ENCODE measurements at places on chromosomes 5 and 9.

- no peaks in the 10 kb centered on the region for H3K36me3 ChIP-seq
- no peak for DNase-seq
- H3K4me1 ChIP-seq, result no peaks in the 10 kb centered on the region
- H3K4me3 ChIP-seq, result no peak overlapping the region
- no peaks in the 10 kb centered on the region for H3K27me3 ChIP-seq
- no peak overlapping the region for H3K27ac ChIP-seq
These were observed 39.0 kb upstream of the DMXL1 start for GRCh38 chr5:119031905-119032304.

DNA sequence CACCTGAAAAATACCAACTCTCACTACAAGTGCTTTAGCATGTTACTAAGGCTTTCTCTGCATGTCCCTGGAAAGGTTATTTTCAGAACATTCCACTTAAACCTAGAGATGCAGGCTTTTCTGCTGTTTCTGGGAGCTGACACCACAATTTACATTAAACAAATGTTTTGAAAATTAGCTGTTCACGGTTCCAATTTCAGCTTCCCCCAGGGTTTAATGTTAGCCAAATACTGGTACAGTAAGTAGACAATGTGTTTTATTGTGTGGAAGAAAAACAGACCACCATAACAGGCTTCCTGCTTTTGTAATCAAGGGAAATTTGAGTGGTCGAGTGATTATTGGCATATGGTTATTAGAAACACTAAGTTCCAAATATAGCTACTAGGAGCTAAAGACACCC lies 32.0 kb downstream of the MACROH2A1 start:
- DNase-seq, result no peak
- H3K4me3 ChIP-seq, result no peak overlapping the region

DNA sequence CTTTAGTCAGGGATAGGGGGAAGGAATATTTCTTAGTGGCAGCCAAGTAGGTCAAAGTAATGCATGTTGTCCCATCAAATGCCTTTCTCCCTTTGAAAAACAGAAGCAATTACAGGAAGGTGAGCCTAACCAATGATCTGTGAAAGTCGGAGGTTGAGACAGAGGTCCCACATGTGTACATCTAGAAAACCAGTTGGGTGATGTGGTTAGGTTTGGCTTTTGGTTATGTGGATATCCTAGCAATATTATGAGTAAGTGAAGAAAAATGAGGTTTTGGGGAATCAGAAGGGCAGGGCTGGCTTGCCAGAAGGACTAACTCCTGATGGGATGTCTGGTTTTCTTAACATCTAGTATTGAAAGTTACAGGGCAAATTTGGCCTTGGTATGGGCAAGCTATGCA lies 63.4 kb upstream of the PALM2AKAP2 start:
- H3K4me1 ChIP-seq, result no peaks in the 10 kb centered on the region
- H3K36me3 ChIP-seq, result no peaks in the 10 kb centered on the region
- H3K27me3 ChIP-seq, result no peaks in the 10 kb centered on the region
- no peak overlapping the region for H3K4me3 ChIP-seq
- no peak for DNase-seq
- H3K27ac ChIP-seq, result no peak overlapping the region

DNA sequence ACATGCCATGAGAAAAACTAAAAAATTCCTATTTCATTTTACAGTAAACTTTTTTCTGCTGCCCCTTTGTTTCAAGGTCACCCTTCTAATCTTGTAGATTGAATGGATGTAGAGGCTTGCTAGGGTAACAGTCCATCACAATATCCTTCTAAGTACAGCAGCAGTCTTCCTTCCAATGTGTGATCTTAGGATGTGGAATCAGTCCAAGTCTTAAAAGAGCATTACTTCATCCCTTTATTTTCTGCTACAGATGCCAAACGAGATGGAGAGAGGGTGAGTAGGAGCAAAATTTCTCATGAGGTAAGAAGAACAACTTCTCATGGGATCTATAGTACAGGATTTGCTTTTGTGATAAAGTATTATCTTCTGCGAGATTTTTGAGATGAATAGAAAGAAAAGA lies 704 bp upstream of the IL33 start:
- H3K27ac ChIP-seq, result no peak overlapping the region
- no peak for DNase-seq
- H3K4me1 ChIP-seq, result no peaks in the 10 kb centered on the region
- H3K4me3 ChIP-seq, result no peak overlapping the region
- H3K36me3 ChIP-seq, result no peaks in the 10 kb centered on the region

- no peak overlapping the region for H3K4me3 ChIP-seq
- no peaks in the 10 kb centered on the region for H3K36me3 ChIP-seq
- no peaks in the 10 kb centered on the region for H3K4me1 ChIP-seq
- DNase-seq, result no peak
- no peak overlapping the region for H3K27ac ChIP-seq
These were observed 241.2 kb downstream of the MCTP1 start for GRCh38 chr5:95043648-95044047.

DNA sequence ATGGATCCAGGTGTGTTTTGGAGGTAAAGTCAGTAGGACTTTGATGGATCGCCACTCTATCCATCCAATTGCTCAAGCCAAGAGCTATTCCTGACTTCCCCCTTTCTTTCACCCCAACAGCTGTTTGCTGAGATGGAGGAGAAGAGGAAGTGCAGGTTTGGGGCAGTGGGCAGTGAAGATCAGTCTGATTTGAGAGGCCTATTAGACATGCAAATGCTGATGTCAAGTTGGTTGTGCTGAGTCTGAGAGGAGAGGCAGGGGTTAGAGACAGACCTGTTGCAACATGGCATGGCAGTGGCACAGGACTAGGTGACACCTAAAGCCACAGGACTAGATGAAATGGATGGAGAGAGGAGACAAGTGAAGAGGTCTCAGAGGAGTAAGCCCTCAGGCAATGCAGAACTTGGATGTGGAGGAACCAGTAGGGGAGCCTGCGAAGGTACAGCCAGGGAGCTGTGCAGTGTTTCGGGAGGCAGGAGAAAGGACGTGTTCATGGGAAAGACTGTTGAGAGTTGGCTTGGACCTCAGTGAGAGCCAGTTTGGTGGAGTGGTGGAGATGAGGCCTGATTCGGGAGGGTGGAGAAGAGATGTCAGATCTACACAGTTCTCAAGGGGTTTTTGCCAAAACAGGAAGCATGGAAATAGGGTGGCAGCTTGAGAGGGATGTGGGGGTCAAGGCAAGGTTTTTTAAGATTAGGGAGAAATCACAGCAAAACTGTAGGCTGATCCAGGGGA lies 175.0 kb downstream of the MACROH2A1 start:
- DNase-seq, result no peak
- no peak overlapping the region for H3K27ac ChIP-seq
- no peaks in the 10 kb centered on the region for H3K27me3 ChIP-seq
- no peaks in the 10 kb centered on the region for H3K36me3 ChIP-seq

DNA sequence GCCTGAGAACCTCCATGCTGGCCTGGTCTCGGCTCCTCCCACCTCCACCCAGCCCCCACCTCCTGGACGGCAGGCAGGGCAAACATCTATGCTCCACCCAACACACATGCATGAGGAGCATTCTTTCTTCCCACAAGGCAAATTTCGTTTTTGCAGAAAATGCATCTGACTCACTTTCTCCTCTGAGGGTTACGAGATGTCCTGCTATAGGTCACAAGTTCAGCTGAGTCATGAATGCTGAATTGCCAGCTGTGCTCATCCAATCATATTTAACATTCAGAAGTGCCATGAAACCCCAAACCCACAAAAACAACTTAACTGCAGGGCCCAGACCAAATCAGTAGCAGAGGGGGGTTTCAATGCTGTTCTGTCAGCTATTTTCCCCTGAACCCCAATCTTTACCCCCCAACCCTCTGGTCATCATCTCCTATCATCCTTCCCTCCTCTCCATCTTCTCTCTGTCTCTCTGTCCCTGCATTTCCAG lies 39.0 kb upstream of the OSMR start:
- no peak overlapping the region for H3K4me3 ChIP-seq
- no peaks in the 10 kb centered on the region for H3K27me3 ChIP-seq
- no peak for DNase-seq
- H3K36me3 ChIP-seq, result no peaks in the 10 kb centered on the region
- H3K4me1 ChIP-seq, result peaks cover 1% of the 10 kb centered on the region

GRCh38 chr9:133707065-133707762 lies 30.9 kb downstream of the SARDH start:
- DNase-seq, result no peak
- peaks cover 3% of the 10 kb centered on the region for H3K4me1 ChIP-seq
- H3K4me3 ChIP-seq, result no peak overlapping the region
- no peaks in the 10 kb centered on the region for H3K27me3 ChIP-seq

GRCh38 chr9:99811598-99812383 lies 9.9 kb upstream of the NR4A3 start:
- peaks cover 4% of the 10 kb centered on the region for H3K4me1 ChIP-seq
- no peak for DNase-seq
- H3K27me3 ChIP-seq, result no peaks in the 10 kb centered on the region
- no peak overlapping the region for H3K27ac ChIP-seq
- H3K36me3 ChIP-seq, result no peaks in the 10 kb centered on the region

- no peak for DNase-seq
- H3K36me3 ChIP-seq, result no peaks in the 10 kb centered on the region
These were observed 9.8 kb upstream of the CRHBP start for GRCh38 chr5:76943006-76943405.

DNA sequence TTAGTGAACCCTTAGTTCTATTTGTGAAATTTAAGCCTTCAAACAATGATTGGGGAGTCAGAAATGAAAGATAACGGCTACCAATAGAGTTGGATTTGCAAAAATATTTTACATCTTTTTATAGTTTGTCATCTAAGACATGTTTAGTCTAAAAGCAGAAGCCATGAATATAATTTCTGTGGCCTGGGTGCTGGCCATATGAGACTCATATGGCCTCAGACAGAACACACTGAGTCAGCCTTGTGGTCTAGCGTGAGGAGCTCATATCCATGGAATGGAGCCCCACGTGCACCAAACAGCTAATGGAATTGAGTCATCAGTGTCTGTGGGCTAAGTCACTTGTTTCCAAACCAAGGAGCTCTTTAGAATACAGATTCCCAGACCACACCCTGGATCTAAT lies 240.7 kb upstream of the NREP start:
- no peak overlapping the region for H3K27ac ChIP-seq
- no peaks in the 10 kb centered on the region for H3K4me1 ChIP-seq
- H3K4me3 ChIP-seq, result no peak overlapping the region
- no peaks in the 10 kb centered on the region for H3K27me3 ChIP-seq
- DNase-seq, result no peak

- H3K36me3 ChIP-seq, result no peaks in the 10 kb centered on the region
- H3K27ac ChIP-seq, result no peak overlapping the region
- DNase-seq, result no peak
- no peaks in the 10 kb centered on the region for H3K27me3 ChIP-seq
These were observed 11.2 kb upstream of the NFIB start for GRCh38 chr9:14325147-14325546.

DNA sequence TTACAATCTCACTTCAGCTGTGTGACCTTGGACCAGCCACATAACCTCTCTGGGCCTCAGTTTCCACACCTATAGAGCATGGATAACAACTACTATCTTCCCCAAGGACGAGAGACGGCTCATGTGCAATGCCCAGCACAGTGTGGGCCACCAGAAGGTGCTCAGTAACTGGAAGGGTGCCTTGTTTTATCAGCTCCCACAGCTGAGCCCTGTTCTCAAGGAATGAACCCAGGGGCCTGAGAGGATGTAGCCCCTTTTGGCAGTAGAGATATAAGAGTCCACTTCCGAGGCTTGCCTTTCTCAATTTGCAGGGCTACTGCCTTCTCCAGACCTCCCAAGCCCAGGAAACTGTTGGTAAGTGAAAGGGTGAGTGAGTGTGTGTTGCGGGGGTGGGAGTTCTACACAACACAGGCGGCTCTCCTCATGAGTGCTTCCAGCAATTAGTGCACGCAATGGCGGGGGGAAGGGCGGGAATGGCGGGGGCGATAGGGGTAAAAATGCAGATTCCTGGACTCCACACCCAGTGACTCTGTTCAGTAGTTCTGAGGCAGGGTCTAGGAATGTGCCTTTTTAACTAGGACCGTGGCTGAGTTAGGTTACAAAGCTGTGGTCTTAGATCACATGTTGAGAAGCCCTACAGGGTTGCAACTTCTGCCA lies 185.1 kb downstream of the FSTL4 start:
- H3K36me3 ChIP-seq, result no peaks in the 10 kb centered on the region
- H3K4me3 ChIP-seq, result no peak overlapping the region
- no peak for DNase-seq
- H3K27me3 ChIP-seq, result peaks cover 4% of the 10 kb centered on the region
- H3K4me1 ChIP-seq, result peaks cover 4% of the 10 kb centered on the region

- H3K36me3 ChIP-seq, result no peaks in the 10 kb centered on the region
- peaks cover 7% of the 10 kb centered on the region for H3K4me1 ChIP-seq
- H3K27ac ChIP-seq, result no peak overlapping the region
- H3K4me3 ChIP-seq, result no peak overlapping the region
These were observed 51.1 kb downstream of the C9orf50 start for GRCh38 chr9:129569502-129570449.

GRCh38 chr9:76772686-76773445 lies 8.6 kb downstream of the PCA3 start:
- no peak for DNase-seq
- no peak overlapping the region for H3K27ac ChIP-seq
- H3K4me1 ChIP-seq, result no peaks in the 10 kb centered on the region
- H3K36me3 ChIP-seq, result no peaks in the 10 kb centered on the region

- no peaks in the 10 kb centered on the region for H3K36me3 ChIP-seq
- H3K27me3 ChIP-seq, result no peaks in the 10 kb centered on the region
- no peak overlapping the region for H3K4me3 ChIP-seq
These were observed 63.8 kb upstream of the ZNF462 start for GRCh38 chr9:106799152-106799551.

- DNase-seq, result no peak
- 0 out of 2 replicates have a peak, but pooled peaks cover 3% of the 10 kb centered on the region for H3K4me1 ChIP-seq
- H3K36me3 ChIP-seq, result no peaks in the 10 kb centered on the region
- H3K4me3 ChIP-seq, result no peak overlapping the region
- no peaks in the 10 kb centered on the region for H3K27me3 ChIP-seq
- H3K27ac ChIP-seq, result no peak overlapping the region
These were observed 65.3 kb downstream of the CDC14B start for GRCh38 chr9:96554326-96554725.

DNA sequence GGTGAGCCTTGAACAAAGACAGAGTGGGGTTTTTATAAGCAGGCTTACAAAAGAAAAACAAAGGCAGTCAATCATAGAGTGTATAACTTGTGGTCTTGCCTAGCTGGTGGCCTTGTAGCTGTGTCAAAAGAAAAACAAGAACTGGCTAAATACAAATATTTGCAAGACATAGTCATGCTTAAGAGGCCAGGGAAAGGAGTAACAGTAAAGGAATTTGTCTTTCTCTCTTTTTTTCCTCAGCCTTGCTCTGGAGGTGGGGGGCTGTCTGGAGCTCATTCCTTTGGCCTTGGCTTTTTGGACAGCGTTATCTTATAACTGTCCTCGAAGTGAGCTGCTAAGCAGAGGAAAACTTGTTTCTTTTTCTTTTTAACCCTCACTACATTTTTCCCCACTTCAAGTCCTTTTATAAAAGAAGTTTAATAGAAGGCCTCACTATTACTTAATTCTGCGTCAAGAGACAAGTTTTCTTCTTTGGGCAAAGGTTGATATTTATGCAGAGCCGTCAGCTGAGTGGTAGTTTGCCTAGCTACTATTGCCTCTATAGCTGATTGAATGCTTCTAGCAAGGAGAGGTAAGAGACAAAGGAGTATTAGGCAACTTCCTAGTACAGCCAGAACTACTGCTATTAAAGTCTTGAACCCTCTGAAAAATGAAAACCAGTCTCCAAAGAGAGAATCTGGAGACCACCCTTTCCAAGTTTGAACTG lies 14.3 kb downstream of the CEL start:
- no peak for DNase-seq
- no peak overlapping the region for H3K27ac ChIP-seq
- no peak overlapping the region for H3K4me3 ChIP-seq
- H3K27me3 ChIP-seq, result no peaks in the 10 kb centered on the region
- no peaks in the 10 kb centered on the region for H3K4me1 ChIP-seq
- no peaks in the 10 kb centered on the region for H3K36me3 ChIP-seq

Measured in iPS DF 6.9 (cell line).